ENCODE measurements at places on chromosomes 16 and 17. TPM values are rescaled to one million over a fixed set of nuclear protein-coding genes. Genes with fewer than 3 reads are reported as not detected.

The HOXB5 gene
- 3.3 TPM for total RNA-seq

The C16orf54 gene
- 6.4 TPM for total RNA-seq

The C16orf92 gene
- not detected for total RNA-seq

The SLC38A8 gene
- total RNA-seq = not detected

The SHCBP1 gene
- 2.9 TPM for total RNA-seq

The CHST6 gene
- total RNA-seq = not detected

The CCR7 gene
- 1.9 TPM for total RNA-seq

The TMEM114 gene
- total RNA-seq = not detected

GRCh38 chr16:8712589-8713361 lies 38.4 kb downstream of the ABAT start:
- DNase-seq = no peak

- no peak for DNase-seq
These were observed 31.4 kb upstream of the PMFBP1 start for GRCh38 chr16:72203401-72203800.

DNA sequence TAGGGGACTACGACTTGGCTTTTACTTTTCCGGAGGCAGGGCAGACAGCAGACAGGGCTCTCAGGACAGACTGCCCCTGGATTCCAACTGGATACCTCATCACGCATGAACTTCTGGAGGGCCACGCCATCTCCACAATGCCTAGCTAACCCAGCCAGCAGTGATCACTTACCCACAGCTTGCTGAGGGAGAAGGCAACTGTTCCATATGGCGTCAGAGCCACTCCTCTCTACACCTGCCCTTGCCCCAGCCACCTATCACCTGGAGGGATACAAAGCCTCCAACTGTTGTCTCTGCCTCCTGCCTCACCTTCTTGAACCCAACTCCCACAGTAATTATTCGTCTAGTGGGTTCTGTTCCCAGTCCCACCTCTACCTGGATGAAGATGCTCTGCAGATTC lies 8.8 kb downstream of the MYO19 start:
- DNase-seq = no peak

DNA sequence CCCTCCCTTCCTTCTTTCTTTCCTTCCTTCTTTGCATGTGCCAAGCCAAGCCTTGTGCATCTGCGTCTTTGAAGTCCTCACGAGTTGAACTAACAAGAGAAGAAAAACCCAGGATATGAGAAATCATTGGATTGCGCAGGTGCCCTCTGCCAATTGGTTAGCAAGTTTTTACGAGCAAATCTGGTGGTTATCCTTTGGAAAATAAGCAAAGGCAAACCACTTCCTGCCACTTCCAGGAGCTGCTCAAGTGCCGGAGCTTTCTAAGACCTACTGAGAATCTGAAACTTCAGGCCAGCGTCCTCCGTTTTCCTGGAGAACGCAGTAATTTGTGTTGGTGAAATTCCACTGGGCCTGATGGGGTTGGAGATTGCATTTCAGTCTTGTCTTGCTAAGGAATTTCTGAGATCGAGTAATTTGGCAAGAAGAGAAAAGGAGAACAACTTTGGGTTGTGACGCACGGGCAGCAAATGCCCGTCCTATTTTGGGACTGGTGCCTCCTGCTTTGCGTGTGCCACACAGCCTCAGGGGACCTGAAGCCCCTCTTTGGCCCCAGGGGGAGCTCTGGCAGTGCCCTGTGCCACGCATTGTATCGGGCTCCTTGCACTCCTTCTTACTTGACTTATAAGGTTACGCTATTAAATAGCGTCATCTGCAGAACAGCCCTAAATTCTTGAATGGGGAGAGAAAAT lies 56.4 kb downstream of the CMIP start:
- no peak for DNase-seq

DNA sequence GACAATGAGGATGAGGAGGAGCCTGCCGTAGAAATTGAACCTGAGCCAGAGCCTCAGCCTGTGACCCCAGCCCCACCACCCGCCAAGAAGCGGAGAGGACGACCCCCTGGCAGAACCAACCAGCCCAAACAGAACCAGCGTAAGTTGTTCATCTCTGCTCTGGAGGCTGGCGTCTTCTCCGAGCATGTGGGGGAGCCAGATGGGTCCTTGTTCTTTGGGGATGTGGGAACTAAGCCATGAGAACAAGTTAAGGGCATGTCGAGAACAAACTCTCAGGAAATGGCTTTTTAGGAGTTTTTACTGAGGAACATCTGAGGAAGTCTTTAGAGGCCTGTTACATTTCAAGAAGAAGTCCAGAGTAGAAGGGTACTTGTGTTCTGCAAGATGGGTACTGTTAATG lies 8.2 kb upstream of the CARMIL2 start:
- DNase-seq = no peak

DNA sequence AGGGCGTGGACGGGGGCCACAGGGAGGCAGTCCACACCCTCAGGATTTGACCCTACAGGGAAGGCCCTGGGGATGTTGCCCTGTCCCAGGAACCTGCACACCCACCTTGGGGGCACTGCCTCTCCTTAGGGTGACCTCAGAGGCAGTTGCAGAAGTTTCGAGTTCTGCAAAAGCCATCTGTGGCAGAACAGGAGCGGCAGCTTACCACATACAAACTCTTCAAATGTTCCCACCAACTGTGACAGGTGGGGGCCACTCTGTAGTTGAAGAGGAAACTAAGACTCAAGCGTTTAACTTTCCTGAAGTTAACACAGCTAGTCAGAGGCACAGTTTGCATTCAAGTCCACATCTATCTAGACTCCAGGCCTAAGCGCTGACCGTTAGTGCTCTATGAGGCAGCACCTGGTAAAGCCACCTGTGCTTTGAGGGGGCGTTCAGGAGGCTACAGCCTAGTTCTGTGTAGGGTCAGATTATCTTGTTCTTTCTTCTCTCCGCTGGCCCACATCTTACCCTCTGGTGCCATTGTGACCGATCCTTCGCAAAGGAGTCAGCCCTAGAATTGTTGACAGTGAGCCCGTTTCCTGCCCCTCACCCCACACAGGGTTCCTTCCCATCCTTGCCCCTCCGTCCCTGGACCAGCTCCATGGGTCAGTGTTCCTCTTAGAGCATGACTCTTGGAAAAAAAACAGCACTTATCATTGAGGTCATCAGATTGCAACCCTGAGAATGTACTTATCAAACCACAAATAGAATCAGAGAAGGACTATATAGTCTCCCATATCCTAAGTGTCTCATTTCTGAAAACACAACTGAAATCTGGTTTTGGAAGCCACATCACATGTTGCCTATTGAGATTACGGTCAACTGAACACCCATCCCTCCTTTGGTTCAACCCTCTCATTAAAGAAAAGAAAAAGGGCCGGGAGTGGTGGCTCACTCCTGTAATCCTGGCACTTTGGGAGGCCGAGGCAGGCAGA lies 45.4 kb downstream of the CDH1 start:
- no peak for DNase-seq

GRCh38 chr17:50303051-50303450 lies 28.8 kb downstream of the TMEM92 start:
- DNase-seq = no peak

GRCh38 chr17:17523001-17523730 lies 27.0 kb upstream of the RASD1 start:
- DNase-seq = no peak

DNA sequence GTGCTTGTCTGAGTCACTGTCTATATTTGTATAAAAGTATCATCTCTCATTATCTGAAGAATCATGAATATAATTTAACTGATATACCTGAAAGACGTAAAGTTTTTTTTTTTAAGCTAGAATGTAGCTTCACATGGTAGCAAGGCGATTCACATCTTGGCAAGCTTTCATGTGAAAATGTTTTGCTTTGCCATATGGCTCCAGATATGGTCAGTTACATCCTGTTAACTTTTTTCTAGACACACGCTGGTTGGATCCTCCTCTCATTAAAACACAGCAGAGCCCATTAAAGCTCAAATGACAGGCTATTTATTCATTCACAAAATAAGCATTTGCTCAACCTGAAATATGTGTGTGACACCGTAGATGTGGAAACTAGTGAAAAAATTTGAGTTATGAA lies 412.8 kb downstream of the KIF2B start:
- no peak for DNase-seq

DNA sequence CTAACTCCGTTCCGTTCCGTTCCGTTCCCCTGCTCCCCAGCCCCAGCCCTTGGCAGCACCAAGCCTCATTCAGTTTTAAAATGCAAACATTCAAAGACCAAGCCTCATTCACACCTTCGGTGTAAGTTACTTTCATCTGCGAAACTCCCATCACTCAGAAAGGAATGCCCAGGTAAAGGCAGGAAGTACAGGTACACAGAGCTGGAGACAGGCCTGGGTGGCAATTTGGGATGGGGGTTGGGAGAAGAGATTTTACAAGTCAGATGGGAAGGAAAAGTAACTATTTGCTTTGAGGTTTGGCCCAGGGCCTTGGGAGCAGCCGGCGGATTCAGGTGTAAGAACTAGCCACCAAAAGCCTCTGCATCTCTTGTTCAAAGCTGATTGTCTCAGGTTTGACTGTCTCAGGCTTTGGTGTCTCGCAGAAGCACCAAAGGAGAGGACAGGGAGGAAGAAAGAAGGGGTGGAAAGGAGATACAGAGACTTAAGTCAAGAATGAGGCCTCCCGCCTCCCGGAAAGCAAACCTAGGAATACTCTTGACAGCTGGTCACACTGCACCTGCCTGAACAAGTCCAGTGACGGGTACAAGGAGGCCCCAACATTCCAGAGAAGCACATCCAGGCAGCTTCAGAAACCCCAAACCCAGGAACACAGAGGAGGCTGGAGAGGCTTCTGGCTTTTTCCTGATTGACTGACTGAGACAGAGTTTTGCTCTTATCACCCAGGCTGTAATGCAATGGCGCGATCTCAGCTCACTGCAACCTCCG lies 54.7 kb downstream of the NXN start:
- DNase-seq = no peak

DNA sequence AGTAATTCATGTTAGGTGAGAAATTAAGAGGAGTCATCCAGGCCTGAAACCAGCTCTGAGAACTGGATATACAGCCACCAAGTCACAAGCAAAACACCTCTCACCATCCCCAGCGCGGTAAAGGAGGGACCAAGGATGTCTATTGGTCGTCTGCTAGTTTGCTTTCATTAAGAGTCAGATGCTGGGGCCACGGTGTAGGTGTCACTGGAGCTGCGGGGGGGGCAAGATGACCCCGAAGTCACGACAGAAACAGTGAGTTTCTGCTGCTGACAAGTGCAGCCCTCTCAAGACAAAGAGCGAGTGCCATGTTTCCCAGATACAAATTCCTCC lies 790 bp downstream of the NCBP3 start:
- DNase-seq = no peak
